ENCODE measurements at places on chromosomes 11 and 22.

DNA sequence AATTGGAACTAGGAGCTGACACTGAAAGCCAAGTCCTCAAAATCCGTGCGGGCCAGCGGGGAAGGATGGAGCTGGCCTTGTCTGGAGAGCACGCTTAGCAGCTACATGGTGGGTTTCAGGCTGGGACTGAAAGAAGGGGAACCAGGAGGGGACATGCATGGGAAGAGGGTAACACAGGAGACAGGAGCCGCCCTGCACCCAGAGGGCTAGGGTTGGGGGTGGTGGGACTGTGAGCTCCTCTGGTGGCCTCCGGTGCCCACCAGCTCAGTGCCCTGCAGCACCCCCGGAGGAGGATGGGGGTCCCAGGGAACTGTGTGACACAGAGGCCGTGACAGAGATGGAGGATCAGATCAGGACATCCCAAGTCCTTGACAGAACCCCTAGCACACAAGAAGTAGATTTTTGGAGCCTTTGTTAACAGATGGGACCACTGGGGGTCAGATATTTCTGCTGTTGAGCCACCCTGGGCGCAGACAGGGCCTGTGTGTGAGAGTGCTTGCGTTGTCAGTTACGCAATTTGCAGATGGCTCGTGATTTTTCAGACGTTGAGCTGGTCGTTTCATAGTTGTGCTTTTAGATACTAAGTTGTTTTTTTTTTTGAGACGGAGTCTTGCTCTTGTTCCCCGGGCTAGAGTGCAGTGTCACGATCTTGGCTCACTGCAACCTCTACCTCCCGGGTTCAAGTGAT lies 21.3 kb upstream of the GRAMD4 start:
- DNase-seq: no peak

DNA sequence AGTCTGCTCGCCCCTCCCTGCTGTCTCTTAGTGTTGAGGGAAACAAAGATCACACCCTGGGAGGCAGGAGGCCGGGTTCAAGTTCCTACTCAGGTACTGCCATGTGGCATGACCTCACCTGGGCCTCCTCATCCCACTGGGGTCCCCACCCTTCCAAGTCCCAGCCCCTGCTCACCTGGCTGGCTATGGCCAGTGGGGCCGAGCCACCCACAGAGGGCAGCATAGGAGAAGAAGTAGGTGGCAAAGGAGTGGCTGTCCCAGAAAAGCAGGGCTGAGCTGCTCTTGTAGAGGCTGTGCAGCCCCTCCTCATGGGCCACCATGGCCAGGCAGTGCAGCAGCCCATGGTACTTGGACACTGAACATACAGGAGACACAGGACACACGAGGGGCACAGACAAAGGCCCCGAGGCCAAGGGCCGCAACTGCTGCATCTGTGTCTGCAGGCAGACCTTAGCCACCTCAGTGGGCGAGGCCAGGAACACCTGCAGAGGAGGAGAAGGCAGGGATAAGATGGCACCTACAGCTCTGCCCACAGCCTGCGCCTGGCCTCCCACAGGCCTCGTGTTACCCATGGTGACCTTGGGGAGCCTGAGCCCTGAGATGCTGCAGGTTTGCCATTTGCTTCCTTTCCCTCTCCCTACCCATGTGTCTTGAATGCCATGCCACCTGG lies 50.6 kb upstream of the MPEG1 start:
- peak; percentile 76 for DNase-seq

GRCh38 chr11:41879214-41879613 lies 419.8 kb upstream of the LRRC4C start:
- no peak for DNase-seq

DNA sequence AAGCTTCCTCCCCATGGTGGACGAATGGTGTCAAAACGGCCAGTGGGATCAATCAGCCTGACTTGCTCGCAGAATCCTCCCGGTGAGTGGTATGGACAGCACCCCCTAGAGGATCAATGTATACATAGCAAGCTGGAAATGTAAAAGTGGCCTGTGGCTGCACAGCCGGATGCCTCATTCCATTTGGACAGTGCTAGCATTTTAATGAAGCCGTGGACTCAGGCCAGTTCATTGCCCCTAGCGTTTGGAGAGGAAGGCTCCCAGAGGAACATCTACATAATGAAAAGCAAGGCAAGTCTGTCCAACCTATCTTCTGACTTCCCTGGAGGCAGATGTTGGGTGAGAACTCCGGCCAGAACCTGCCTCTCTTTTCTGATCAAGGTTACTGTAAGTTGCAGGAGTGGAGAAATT lies 942.3 kb downstream of the NTM start:
- peak; percentile 45 for DNase-seq

- no peak for DNase-seq
These were observed 136.3 kb downstream of the ARHGAP42 start for GRCh38 chr11:100823360-100823759.

- no peak for DNase-seq
These were observed 7.3 kb upstream of the PAX6 start for GRCh38 chr11:31818425-31818755.

DNA sequence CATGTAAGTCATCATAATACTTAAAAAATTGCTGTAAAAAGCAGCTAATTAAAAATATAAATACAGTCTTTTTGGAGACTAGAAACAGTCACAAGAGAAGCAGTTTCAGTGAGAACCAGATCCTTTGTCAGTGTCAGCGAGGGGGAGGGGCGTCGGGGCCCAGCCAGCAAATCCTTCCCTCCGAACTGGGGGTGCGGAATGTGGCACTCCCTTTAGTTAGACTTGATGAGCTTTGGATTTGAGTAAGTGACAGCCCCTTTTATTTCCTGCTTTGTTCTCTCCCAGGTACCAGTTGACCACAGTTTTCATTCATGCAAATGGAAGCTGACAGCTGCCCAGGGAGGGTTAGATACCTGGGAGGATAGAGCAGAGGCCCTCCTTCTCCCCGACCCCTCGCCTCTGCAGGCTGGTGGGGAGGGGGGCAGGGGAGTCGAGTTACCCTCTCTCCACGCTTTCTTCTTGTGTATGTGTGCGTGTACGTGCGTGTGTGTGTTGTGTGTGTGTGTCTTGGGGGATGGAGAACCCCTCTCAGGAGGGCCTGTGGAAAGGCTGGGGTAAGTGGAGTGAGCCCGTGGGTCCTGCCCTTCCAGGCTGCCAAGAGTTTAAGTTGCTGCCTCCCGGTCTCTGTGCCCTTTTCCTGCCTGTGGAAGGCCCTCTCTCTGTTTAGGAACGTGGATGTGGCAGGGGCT lies 38.3 kb downstream of the PTPRJ start:
- DNase-seq: peak; percentile 40
